ENCODE measurements at places on chromosomes 1 and 21.

- DNase-seq: no peak
Observed at GRCh38 chr21:41726970-41727783, 39.7 kb downstream of the RIPK4 start.

GRCh38 chr1:177659281-177659680 is 310.6 kb downstream of the SEC16B start:
- DNase-seq: no peak

GRCh38 chr1:65939636-65940035 is 146.9 kb downstream of the PDE4B start:
- DNase-seq: no peak

DNA sequence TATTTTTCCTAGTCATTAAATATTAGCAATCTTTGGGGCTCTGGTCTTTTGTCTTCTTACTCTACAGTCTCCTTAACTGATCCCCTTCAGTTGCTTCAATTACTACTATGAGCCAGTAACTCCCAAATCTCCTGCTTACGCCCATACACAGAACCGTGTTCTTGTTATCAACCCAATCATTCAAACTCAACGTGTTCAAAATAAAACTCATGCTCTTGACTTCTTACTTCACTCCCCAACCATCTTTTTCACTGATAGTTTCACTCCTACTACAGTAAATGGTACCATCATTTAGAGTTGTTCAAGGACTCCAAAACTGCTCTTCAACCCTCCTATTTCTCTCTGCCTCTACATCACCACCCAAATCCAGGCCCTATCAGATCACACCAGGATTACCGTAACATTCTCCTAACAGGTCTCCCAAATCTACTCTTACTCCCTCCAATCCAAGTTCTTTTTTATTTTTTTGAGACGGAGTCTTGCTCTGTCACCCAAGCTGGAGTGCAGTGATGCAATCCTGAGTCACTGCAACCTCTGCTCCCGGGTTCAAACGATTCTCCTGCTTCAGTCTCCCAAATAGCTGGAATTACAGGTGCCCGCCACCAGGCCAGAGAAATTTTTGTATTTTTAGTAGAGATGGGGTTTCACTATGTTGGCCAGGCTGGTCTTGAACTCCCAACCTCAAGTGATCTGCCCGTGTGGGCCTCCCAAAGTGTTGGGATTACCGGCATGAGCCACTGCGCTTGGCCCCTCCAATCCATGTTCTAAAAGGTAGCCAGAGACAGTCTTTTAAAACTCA is 3.0 kb downstream of the YARS1 start:
- no peak for DNase-seq

GRCh38 chr1:153791648-153792253 is 16.5 kb downstream of the SLC27A3 start:
- DNase-seq: peak; percentile 34

DNA sequence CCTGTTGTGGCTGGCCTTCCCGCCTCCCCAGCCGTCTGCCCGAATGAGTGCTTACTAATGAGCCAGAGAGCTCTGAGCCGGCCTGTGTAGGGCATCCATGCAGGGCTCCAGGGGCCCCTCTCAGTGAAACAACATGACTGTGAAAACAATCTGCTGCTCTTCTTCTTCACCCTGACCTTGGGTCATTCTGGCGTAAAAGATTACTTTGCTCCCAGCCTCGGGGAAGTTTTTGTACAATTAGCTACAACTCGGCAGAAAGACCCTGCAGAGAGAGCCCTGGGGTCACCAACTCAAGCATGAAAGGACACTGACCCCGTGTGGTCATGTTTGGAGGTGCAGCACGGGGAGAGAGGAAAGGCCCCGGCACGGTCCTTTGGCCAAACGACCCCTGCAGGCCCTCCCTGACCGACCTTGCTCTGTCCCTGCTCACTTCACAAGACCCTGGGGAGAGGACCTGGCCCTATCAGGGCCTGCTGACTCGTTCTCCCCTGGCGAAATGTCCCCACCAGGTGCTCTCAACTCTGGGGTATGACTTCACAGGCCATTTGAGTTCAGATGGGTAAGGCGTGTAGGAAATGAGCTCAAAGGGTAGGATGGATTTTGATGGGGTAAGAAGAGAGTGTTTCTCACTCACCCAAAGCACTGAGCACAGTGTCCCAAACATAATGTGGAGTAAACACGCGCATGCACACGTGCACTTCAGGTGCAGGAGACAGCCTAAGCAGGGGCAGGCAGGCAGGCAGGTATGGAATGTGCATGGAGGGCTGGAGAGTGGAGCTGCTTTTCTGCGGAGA is 22.9 kb upstream of the FAM20B start:
- DNase-seq: peak; percentile 81

GRCh38 chr1:21077085-21077484 is 99.6 kb downstream of the EIF4G3 start:
- no peak for DNase-seq

GRCh38 chr1:165381745-165382505 is 25.4 kb upstream of the LMX1A start:
- no peak for DNase-seq

- no peak for DNase-seq
Observed at GRCh38 chr1:64519901-64520300, 50.0 kb downstream of the CACHD1 start.

DNA sequence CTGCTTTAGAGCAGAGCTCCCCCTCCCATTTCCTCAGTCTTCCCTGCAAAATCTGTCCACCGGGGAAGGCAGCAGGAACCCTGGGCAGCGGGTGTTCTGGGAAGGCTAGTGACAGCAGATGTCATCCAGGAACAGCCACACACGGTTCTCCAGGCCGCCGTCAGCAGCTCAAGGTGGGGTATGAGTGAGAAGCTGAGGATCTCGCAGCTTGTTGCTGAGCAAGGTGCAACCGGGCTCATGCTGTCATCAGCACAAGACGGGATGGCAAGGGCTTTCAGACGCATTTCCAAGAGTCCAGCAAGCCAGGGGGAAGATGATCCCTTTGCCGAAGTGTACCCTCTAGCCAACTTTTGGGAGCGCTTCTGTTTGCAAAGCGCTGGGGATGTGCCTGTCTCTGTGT is 23.0 kb upstream of the SPSB1 start:
- no peak for DNase-seq

- DNase-seq: no peak
Observed at GRCh38 chr21:22250355-22250754, 1252.1 kb downstream of the NCAM2 start.

DNA sequence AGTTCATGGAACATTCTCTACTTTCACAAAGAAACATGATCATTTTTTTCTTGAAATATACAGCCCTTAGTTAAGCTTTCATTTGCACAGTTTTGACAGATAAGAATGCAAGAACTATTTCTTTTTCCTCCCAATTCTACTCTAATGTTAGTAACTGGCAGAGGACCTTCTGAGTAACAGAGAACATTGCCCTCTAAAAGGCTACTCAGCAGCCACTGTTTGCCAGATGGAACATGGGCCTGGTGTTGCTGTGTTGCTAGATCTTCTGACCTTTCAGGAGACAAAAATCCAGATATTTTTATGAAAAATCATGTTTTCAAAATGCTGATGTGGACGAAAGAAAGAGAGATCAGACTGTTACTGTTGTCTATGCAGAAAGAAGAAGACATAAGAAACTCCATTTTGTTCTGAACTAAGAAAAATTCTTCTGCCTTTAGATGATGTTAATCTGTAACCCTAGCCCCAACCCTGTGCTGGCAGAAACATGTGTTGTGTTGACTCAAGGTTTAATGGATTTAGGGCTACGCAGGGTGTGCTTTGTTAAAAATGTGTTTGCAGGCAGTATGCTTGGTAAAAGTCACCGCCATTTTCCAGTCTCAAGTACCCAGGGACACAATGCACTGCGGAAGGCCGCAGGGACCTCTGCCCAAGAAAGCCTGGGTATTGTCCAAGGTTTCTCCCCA is 2.9 kb upstream of the PRDX6 start:
- no peak for DNase-seq
